Thyroid gland (tissue), 4 donors: ENCODE measurements at places on chromosomes 2 and 18. TPM values are rescaled to one million over a fixed set of nuclear protein-coding genes. Genes with fewer than 3 reads are reported as not detected.

KYNU gene
- 2.3 TPM for total RNA-seq

LAMA3 gene
- total RNA-seq, result 9.1 TPM

ABCB11 gene
- total RNA-seq, result under 0.01 TPM

DNA sequence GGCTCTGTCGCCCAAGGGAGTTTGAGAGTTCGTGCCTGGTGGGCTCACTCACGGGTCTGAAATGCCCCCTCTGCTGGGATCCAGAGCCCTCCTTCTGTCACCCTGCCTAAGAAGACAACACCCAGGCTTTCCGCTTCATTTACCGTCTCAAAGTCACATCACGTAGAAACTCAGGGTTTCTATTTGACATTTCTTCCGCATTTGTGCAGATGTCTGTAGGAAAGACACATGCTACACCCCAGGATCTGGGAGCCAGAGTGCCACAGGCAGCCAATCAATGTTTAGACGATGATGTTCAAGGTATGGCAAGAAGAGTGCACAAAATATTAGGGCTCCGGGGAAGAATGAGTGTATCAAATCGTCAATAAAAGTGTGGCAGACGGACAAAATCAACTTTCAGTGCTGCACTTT, 24.4 kb upstream of the ACKR3 start:
- no peaks in the 10 kb centered on the region for H3K36me3 ChIP-seq
- no peak for DNase-seq
- H3K4me3 ChIP-seq, result no peak overlapping the region
- no peaks in the 10 kb centered on the region for H3K4me1 ChIP-seq

GRCh38 chr2:229922449-229923386, at the start of gene FBXO36:
Gene FBXO36 (plus strand): TSS chr2:229922503. CDS start chr2:229922514, 11 bp downstream.
- no peaks in the 10 kb centered on the region for H3K36me3 ChIP-seq
- peak within 1 kb of the TSS; percentile 96 for H3K27ac ChIP-seq
- peak within 1 kb of the TSS; percentile 96 for H3K4me3 ChIP-seq
- peaks cover 13% of the 10 kb centered on the region for H3K4me1 ChIP-seq

DPP10 gene
- total RNA-seq, result 1.3 TPM

PPP1R1C gene
- total RNA-seq, result not detected

GRCh38 chr2:172889768-172890430, 154.3 kb downstream of the RAPGEF4 start:
- H3K4me1 ChIP-seq, result no peaks in the 10 kb centered on the region
- H3K36me3 ChIP-seq, result no peaks in the 10 kb centered on the region
- H3K27ac ChIP-seq, result no peak overlapping the region

FIGN gene
- 3.1 TPM for total RNA-seq

- H3K27ac ChIP-seq, result no peak overlapping the region
- H3K4me3 ChIP-seq, result no peak overlapping the region
- no peak for DNase-seq
- H3K27me3 ChIP-seq, result no peaks in the 10 kb centered on the region
- peaks cover 17% of the 10 kb centered on the region for H3K4me1 ChIP-seq
Observed at GRCh38 chr2:69017835-69018234, 4.9 kb downstream of the ANTXR1 start.

PSTPIP2 gene
- 3.8 TPM for total RNA-seq

GRCh38 chr2:220315098-220315823, 687.8 kb downstream of the SLC4A3 start:
- H3K4me3 ChIP-seq, result no peak overlapping the region
- H3K4me1 ChIP-seq, result no peaks in the 10 kb centered on the region
- no peak overlapping the region for H3K27ac ChIP-seq
- DNase-seq, result no peak

UGT1A4 gene
- 3.8 TPM for total RNA-seq

RIT2 gene
- not detected for total RNA-seq

GRCh38 chr2:42102024-42102590, 54.3 kb downstream of the PKDCC start:
- peak; percentile 65 for DNase-seq
- H3K27me3 ChIP-seq, result no peaks in the 10 kb centered on the region
- H3K4me1 ChIP-seq, result peaks cover 13% of the 10 kb centered on the region

DNA sequence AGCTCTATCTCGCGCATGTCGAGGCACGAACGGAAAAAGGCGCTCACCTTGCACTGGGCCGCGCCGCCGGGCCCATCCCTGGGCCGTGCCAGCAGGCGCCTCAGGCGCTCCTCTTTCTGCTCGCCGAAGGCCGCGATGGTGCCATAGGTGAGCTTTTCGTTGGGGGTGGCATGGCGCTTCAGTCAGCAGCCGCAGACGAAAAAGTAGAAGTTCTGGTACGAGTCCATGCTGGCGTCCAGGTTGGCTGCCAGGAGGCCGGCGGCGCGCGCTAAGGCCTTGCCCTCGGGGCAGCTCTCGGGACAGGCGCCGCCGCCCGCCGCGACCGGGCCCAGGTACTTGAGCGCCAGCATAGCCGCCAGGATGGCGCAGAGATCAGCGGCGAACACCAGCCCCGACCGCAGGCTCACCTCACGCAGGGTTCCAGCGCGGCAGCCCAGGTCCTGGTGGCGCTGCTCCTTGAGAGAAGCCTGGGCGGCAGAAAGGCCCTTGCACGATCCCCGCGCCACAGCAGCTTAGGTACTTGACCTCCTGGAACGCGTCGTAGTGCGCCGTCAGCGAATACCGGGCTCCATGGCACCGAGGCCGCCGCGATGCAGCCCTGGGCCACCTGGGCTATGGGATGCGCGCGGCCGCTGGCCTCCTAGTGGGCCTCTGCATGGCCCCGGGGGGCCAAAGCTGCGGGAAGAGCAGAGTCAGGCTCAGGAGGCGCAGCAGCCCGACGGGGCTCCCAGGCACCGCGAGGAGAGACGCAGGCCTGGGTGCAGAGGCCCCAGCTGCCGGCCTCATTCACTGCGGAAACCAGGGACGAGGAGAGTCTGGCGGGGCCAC, 12.8 kb downstream of the ALPG start:
- H3K27ac ChIP-seq, result no peak overlapping the region
- H3K36me3 ChIP-seq, result no peaks in the 10 kb centered on the region
- H3K4me1 ChIP-seq, result peaks cover 12% of the 10 kb centered on the region
- DNase-seq, result peak; percentile 20

STAMBP gene
- 45.2 TPM for total RNA-seq

ANKRD30BL gene
- total RNA-seq, result not detected

ALPG gene
- total RNA-seq, result not detected

DNA sequence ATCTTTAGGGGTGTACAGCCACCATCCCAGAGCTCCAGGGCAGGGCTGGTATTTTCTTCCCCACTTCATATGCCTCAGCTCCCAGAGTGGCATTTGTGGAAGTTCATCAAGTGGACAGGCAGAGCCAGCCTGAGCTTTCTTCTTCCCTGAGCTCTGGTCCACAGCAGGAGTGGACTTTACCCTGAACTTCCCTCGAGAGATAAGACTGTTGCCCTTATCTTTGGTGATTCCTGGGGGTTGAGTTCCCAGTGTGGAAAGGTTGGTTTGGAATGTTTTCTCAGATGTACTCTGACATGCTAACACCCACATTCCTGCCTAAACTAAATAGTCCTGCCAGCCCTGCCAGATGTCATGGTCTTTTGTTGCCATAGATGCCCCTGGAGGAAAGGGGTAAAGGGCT, 62.0 kb upstream of the LGALSL start:
- H3K27me3 ChIP-seq, result no peaks in the 10 kb centered on the region
- H3K4me1 ChIP-seq, result no peaks in the 10 kb centered on the region
- no peak overlapping the region for H3K27ac ChIP-seq
- no peak for DNase-seq

ZSWIM2 gene
- total RNA-seq, result not detected

DNA sequence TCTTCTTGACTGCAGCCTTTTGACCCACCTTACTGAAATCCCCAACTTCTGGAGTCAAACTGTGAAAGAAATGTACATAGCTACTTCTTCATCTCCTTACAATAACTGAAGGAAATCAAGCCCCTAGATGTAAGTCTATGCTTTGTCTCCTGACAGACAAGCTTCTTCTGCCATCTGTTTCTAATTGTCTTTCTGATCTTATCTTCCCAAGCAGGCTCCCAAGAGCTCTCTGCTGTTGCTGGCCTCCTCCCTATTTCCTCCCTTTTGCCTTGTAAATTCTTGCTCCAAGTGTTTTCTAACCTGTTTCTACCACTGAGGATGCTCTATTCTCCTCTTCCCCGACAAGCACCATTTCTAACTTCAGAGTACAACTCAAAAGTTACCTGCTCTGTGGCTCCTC, 77.4 kb upstream of the OSR1 start:
- H3K27ac ChIP-seq, result no peak overlapping the region
- H3K4me1 ChIP-seq, result no peaks in the 10 kb centered on the region
- no peak overlapping the region for H3K4me3 ChIP-seq

GRCh38 chr2:175152242-175152641, 15.8 kb downstream of the ATF2 start:
- DNase-seq, result no peak
- no peaks in the 10 kb centered on the region for H3K36me3 ChIP-seq
- peaks cover 14% of the 10 kb centered on the region for H3K4me1 ChIP-seq
- H3K27me3 ChIP-seq, result no peaks in the 10 kb centered on the region
- no peak overlapping the region for H3K4me3 ChIP-seq

GRCh38 chr2:191401287-191401686, 156.1 kb downstream of the MYO1B start:
- H3K36me3 ChIP-seq, result no peaks in the 10 kb centered on the region
- H3K4me3 ChIP-seq, result no peak overlapping the region
- H3K27me3 ChIP-seq, result no peaks in the 10 kb centered on the region
- H3K4me1 ChIP-seq, result peaks cover 7% of the 10 kb centered on the region

DNA sequence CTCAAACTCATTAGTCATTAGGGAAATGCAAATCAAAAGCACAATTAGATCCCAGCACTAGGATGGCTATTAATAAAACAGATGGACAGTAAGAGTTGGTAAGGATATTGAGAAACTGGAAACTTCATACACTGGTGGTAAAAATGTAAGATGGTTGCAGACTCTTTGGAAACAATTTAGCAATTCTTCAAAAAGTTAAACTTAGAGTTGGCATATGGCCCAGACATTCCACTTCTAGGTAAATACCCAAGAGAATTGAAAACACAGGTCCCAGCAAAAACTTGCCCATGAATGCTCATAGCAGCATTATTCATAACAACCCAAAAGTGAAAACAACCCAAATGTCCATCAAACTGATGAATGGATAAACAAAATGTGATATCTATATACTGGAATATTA, 84.9 kb upstream of the ZFP36L2 start:
- peak overlapping the region; percentile 99 for H3K27ac ChIP-seq
- no peaks in the 10 kb centered on the region for H3K27me3 ChIP-seq
- H3K4me3 ChIP-seq, result no peak overlapping the region
- H3K36me3 ChIP-seq, result no peaks in the 10 kb centered on the region
- peaks cover 57% of the 10 kb centered on the region for H3K4me1 ChIP-seq

DNA sequence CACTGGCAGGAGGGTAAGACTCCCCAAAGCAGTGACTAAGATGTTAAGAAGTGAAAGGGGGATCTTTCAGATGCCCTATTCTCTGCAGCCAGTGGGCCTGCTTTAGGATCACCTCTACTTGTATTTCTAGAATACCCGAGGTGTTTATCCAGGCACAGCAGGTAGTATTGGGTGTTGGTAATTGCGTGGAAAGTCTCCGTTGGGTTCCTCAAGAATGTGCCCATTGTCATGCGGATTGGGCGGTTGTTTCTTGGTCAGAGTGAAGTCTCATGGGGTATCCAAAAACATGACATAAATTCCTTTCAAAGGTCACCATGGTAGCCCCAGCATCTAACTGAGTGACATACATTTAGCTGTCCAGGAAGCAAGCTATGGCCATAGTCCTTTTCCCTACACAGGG, 308.8 kb downstream of the RPIA start:
- no peaks in the 10 kb centered on the region for H3K27me3 ChIP-seq
- no peak overlapping the region for H3K27ac ChIP-seq
- no peaks in the 10 kb centered on the region for H3K36me3 ChIP-seq
- no peak for DNase-seq

INHBB gene
- total RNA-seq, result 27.5 TPM

DNA sequence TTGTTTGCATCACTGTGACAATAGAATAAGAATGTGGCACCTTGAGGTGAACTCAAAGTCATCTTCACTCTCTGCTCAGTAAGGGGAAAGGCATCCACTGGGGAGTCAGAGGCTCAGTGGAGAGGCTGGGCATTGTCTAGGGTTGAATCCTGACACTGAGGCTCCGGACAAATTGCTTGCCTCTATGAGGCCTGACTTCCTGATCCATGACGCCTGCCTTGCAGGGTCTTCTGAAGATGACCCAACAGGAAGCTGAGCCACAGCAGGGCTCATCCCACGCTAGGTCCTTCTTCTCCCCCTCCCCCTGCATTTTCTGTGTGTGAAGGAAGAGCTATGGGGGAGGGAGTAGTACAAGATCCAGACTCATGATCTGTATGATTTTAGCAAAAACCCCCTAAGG, 265.1 kb downstream of the SH3BP4 start:
- no peak for DNase-seq
- H3K27ac ChIP-seq, result no peak overlapping the region
- H3K4me1 ChIP-seq, result no peaks in the 10 kb centered on the region
- no peak overlapping the region for H3K4me3 ChIP-seq
- no peaks in the 10 kb centered on the region for H3K27me3 ChIP-seq
- H3K36me3 ChIP-seq, result no peaks in the 10 kb centered on the region

GRCh38 chr2:159118115-159118858, 149.8 kb downstream of the TANC1 start:
- H3K27me3 ChIP-seq, result no peaks in the 10 kb centered on the region
- peak; percentile 94 for DNase-seq
- no peaks in the 10 kb centered on the region for H3K36me3 ChIP-seq
- H3K27ac ChIP-seq, result peak overlapping the region; percentile 11

DNA sequence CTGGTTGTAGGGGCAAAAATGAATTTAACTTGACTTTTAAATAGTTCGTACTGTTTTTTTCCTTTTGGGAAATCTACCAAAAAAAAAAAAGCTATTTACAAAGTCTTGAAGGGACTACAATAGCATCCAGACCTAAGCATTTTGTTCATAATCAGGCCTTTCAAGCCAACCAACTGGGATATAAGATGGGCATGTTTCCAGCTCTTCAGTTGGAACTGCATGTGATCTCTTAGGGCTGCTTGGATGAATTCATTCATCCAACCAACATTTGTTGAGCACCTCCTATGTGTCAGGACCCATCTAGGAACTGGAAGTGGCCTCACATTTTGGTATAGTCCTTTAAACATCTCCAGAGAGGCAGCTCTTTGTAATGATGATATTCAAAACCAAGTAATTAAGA, 98.6 kb downstream of the AAK1 start:
- no peak for DNase-seq
- H3K36me3 ChIP-seq, result peaks cover 23% of the 10 kb centered on the region
- H3K4me1 ChIP-seq, result peaks cover 13% of the 10 kb centered on the region
- no peaks in the 10 kb centered on the region for H3K27me3 ChIP-seq
- no peak overlapping the region for H3K4me3 ChIP-seq
- H3K27ac ChIP-seq, result no peak overlapping the region

LGALSL gene
- total RNA-seq, result 12.1 TPM

GRCh38 chr2:224885836-224886547, 156.3 kb downstream of the DOCK10 start:
- H3K4me1 ChIP-seq, result no peaks in the 10 kb centered on the region
- no peak for DNase-seq
- no peak overlapping the region for H3K4me3 ChIP-seq
- no peaks in the 10 kb centered on the region for H3K36me3 ChIP-seq

GRCh38 chr2:11344956-11345677, 681 bp upstream of the ROCK2 start:
- H3K4me3 ChIP-seq, result peak overlapping the region; percentile 49
- peak overlapping the region; percentile 94 for H3K27ac ChIP-seq
- no peaks in the 10 kb centered on the region for H3K36me3 ChIP-seq
- H3K4me1 ChIP-seq, result peaks cover 30% of the 10 kb centered on the region
- peak; percentile 36 for DNase-seq

GRCh38 chr18:48000701-48001100, 70.2 kb upstream of the SMAD2 start:
- no peaks in the 10 kb centered on the region for H3K36me3 ChIP-seq
- no peak for DNase-seq
- H3K4me1 ChIP-seq, result peaks cover 16% of the 10 kb centered on the region
- H3K27me3 ChIP-seq, result no peaks in the 10 kb centered on the region

NEU2 gene
- not detected for total RNA-seq
